ENCODE measurements at places on chromosomes 16 and 17.
A peak's percentile ranks its signal among the peaks of the same experiment; 100 is the strongest.

DNA sequence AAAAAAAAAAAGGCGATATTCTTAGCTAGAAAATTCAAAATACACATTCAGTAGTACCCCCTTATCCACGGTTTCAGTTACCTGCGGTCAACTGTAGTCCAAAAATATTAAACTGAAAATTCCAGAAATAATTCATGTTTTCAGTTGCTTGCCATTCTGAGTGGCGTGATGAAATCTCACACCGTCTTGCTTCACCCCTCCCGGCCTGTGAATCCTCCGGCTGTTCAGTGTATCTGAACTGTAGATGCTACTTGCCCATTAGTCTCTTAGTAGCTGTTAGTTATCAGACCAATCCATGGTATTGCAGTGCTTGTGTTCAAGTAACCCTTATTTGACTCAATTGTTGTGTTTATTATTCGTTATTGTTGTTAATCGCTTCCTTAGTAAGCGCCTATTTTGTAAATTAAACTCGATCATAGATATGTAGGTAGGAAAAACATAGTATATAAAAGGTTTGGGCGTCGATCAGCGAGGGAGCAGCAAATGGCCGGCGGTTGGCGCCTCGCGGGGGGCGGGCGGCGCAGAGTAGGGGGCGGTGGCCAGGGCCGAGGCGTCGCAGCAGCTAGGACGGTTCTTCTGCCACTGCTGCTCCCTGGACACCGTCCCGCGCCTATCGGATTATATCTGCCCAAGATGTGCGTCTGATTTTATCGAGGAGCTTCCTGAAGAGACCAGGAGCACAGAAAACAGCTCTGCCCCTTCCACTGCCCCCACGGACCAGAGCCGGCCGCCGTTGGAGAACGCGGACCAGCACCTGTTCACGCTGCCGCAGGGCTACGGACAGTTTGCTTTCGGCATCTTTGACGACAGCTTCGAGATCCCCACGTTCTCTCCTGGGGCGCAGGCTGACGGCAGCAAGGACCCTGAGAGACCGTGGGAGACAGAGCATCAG lies 39.8 kb upstream of the AKAP1 start:
- DNase-seq = no peak

DNA sequence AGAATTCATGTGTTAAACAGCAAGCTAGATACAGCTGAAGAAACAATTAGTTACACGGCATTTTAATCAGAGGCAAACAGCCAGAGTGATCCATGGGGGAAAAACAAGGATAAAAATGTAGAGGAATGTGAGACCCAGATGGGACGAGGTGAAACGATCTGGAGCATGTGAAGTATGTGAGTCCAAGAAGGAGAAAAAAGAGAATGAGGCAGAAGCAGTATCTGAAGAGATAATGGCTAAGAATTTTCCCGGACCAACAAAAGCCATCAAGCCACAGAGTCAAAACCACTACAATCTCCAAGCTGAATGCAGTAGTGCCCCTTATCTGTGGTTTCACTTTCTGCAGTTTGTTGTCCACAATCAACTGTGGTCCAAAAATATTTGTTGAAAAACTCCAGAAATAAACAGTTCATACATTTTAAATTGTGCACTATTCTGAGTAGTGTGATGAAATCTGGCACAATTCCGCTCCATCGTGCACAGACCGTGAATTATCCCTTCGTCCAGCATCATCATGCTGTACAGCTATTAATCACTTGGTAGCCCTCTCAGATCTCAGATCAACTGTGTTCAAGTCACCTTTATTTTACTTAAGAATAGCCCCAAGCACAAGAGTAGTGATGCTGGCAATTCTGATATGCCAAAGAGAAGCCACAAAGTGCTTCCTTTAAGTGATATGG lies 18.8 kb downstream of the MYH10 start:
- DNase-seq = peak; percentile 72

DNA sequence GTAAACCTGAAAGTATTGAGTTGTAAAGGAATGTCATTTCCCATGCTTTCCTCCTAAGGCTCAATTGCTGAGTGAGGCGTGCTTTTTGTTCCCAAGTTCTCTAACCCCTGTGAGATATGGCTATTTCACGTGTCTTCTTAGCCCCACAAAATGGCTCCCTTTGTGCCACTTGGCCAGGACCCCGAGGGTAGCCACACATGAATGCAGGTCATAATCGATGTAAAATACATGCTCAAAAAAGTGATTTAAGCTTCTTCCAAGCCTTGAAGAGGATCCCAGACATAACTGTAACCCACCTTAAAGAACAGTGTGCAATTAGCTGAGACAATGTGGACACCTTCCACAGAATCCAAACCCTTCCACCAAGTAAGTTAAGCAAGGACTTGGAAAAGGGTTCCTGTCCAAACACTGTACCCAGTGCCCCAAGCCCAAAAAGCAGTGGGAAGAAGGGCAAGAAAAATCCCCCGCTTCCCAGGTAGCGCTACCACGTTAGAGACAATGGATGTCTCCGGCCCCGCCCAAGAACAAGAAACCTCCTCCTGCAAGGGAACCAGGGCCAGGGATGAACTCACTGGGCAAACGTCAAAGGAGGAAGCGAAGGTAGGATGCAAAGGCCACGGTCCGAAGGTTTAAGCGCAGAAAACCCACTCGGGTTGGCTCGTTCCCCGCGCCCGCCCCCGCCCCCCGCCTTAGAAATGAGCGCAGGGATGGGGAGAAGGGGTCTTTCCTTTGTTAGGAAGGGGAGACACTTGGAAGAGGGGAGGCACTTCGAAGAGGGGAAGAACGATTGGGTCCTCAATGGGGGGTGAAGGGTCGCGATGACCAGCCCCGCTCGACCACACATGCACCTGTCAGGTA lies 1.2 kb downstream of the JPT1 start:
- DNase-seq = peak; percentile 58

DNA sequence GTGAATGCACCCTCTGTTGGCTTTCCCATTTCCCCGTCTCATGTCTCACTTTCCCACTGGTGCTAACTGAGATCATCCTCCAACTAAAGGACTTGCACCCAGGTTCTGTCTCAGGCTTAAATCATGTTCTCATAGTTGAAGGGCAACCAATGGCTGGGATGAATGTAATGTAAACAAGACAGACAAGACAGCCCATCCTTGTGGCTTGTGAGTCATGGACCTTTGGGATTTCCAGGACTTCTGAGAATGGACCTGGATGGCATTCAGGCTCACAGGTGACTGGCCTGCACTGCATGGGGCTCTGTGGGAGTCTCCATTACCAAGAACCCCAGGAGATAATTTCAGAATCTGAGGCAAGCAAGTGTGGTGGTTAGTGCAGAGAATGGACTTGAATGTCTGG lies 347.5 kb downstream of the HAPSTR1 start:
- DNase-seq = no peak

GRCh38 chr17:72273289-72274056 lies 152.7 kb downstream of the SOX9 start:
- peak; percentile 18 for DNase-seq

DNA sequence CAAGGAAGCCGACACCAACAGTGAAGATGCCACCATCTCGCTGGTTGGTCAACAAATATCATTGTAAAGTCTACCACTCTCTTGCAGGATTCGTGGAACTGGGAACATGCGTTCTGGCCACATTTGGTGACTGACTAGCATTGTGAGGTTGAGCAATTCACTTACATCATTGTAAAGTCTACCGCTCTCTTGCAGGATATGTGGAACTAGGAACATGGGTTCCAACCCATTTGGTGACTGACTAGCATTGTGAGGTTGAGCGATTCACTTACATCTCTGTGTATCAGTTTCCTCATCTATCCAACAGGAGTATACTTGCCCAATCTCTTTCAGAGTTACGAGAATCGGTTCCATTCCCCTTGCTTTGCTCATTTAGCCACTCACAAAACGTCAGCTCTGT lies 42.6 kb upstream of the RPH3AL start:
- DNase-seq = no peak

GRCh38 chr16:21028728-21029127 lies 121.9 kb downstream of the DNAH3 start:
- DNase-seq = no peak

DNA sequence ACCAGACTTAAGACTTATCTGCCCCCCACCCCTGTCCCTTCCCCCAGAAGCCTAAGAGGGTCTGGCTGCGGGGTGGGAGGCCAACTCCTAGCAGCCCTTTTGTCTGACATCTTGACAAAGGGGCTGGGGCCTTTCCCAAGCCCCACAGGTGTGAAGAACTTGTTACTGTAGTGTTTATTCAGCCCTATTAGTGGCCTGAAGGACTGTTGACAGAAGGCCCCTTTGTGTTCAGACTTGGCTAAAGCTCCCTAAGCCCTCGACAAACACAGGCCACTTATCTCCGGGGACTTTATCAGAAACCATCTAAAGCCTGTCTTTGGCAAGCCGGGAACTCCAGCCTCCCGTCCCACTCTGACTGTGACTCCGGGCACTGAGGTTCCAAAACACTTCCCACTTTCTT lies 129.8 kb downstream of the NTN1 start:
- no peak for DNase-seq

Measured in astrocyte of the hippocampus (primary cell).